ENCODE measurements at places on chromosomes 1 and 21.

GRCh38 chr21:25927195-25927880 is 192.6 kb downstream of the GABPA start:
- no peak for DNase-seq

GRCh38 chr1:212489284-212489859 is 56.7 kb downstream of the NENF start:
- DNase-seq: no peak

DNA sequence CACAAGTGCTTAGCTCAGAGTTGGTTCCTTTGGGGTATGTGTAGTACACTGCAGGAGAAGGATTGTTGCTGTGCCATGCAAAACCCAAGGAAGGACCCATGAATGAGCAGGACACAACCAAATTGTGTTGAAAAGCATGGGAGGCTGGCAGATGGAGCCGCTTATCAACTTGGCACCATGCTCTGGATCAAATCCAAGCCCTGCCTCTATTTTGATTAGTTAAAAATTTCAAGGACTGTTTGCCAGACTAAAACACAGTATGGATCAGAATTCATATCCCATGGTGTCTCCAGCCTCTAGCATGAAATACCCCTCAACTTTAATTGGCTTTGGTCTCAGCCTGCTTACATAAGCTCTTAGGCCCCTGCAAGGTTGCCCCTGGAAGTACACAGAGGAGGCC is 27.8 kb downstream of the CCDC185 start:
- DNase-seq: no peak

DNA sequence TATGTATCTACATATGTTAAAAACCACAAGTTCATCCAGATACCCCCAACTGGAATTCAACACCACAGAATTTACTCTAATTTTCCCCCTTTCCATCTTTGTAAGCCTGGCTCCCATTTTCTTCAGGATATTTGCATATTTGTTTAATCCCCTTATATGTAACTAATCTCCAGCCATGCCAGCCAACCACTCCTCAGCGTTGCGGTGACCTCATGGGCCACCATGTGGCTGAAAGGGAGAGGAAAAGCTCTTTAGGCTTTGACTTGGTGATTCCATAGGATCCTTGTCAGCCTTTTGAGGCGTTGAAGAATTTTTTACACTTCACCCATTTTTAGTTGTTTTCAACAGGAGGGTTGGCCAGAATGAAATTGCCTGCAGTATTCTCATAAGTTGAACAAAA is 10.0 kb downstream of the CLDN19 start:
- DNase-seq: no peak

DNA sequence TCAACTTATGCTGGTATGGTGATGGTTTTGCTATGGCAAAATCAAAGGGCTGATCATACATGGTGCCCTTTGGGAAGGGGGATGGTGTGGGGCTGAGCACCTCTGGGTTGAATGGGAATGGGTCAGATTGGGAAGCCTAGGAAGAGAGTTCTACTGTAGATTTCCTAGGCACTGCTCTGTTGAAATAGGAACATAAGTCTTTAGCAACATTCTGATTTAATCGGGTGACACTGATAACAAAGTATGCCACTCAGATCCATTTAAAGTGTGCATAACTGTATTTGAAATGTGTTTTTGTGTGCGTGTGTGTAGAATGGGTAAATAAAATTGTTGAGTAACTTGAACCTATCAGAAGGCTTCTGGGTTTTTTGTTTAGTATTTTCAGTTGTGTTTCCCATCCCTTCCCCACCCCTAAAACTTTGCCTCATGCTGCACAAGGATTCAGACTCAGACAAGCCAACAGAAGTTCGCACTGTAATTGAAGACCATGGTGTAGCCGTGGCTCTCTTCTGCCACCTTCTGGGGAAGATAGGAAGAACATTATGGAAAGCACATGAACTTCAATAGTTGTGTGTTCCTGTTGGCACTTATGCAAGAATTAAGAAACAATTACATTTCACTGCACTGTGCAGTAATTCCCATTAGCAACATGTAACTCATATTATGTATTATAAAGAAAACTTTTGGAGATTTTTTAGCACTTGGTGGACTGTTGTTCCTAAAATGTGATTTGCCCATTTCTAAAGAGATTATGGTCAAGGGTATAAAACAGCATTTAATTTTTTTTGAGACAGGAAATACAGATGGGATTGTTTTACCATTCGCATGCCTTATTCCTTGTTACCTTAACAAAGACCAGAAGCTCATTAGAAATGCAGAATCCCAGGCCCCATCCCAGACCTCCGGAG is 10.9 kb upstream of the C4BPB start:
- DNase-seq: peak; percentile 50

- no peak for DNase-seq
Observed at GRCh38 chr1:243234978-243235647, 20.0 kb downstream of the CEP170 start.

DNA sequence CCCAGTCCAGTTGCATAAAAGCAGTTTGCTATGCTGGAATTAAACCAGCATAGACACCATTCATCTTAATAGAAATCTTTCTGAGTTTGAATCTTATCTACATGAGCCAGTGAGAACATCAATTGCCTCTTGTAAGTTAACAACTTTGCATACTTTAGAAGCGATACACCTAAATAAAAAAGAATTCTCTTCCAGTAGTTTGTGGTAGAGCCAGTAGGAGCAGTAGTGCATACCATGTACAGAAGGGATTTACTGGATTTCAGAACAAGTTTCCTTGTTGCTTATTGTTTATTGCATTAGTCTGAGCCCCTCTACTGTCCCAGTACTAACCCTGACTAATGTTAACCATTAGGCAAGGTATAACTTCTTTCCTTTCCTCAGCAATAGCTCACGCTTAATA is 313.1 kb downstream of the TGFB2 start:
- DNase-seq: no peak

DNA sequence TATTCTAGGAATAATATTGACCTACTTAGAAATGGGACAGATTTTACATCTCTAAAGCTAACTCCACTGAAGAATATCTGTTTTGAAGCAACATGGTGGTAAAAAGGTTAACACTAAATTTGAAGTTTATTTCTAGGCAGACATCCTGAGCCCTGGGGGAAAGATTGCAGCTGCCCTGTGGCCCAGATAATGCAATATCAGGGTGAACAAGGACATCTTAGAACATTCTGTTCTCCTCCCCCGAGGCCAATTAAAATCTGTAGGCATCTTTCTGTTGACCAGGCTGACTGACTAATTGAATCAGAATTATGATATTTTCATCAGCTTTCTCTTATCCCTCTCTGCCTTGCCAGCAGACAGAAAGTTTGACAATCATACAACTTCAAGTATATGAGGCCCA is 149.8 kb upstream of the DUSP10 start:
- no peak for DNase-seq
